Stimulated activated CD4-positive, alpha-beta T cell treated with anti-CD3 and anti-CD28 coated beads, TNF-alpha, amount 100 ng/mL, for 24 hours (primary cell): ENCODE measurements at places on chromosomes 5 and 9.

DNA sequence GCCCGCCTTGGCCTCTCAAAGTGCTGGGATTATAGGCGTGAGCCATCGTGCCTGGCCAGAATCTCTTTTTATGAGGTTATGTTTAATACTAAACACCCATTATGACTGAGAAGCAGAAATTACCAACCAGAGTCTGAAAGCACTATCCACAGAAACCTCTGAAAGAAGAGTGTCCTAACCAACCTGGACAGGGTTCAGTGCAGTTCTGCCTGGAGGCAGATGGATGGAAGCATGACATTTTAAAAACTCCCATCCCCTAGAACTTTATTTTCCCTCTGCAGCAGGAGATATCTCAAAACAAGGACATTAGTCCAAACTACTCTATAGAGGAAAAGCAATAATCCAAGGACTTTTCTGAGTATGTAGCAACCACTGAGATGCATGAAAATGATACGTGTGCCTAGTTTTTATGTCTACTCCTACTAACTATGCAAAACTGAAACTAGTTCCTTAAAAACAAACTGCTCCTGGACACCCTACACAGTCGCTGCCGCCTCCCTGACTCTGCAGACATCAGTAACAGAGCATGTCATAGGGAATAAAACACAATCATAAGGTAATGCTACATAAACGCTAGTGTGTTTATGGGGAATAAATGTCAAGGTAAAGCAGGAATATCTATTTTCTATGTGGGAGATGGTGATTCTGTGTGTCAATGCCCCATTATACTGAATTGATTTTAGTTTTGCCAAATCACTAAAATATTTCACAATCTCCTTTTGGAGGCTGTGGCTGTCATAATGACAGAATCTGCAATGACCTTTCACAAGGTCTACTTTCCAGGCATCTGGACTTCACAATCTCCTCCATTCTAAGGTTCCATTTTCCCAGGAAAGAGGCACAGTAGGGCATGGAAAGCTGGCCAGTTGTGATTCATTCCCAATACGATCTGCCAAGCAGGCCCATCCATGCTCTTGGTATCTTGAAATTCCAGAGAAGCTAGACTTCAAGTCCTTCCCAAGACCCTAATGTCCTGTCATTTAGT lies 122.8 kb downstream of the SIL1 start:
- DNase-seq, result no peak

- DNase-seq, result no peak
Observed at GRCh38 chr9:23842565-23843129, 16.6 kb upstream of the ELAVL2 start.

- DNase-seq, result no peak
Observed at GRCh38 chr9:71524996-71525580, 243.2 kb downstream of the CEMIP2 start.

DNA sequence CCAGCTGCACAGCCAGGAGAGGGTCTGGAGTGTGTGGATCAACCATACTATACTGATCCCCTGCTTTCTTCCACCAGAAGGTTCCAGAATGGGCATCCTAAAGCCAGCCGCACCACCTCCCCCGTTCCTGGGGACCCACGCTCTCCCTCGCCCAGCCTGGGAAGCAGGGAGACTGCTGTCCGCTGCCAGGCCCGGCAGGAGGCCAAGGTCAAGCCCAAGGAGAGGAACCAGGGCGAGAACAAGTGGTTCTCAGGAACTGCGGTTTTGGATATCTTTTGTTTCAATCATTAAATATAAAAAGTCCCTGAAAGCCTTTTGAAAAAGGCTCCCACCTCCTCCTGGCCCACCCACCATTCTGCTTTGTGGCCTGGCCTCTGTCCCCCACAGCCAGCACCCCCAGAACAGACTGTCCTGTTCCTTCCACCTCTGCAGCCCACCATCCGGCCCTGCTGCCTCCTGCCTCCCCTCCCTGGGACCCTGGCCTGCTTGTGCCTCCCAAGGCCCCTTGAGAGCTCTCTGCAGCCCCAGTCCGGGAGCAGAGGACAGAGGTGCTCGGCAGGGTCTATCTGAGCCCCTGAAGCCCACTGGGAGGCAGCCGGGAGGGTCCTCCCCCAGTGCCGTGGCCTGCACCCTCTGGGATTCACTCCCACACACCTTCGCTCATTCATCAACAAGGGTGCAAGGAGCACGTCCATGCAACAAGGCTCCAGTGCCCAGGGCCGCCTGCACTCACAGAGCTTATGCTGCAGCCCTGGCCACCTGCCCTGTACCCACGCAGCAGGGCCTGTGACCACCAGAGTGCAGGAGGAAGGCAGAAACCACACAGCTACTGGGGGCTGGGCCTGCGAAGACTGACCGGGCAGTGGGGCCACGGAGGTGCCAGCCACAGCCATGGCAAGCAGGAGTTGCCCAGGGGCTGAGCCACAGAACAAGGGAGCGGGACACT lies 614 bp upstream of the LCN6 start:
- no peak for DNase-seq

DNA sequence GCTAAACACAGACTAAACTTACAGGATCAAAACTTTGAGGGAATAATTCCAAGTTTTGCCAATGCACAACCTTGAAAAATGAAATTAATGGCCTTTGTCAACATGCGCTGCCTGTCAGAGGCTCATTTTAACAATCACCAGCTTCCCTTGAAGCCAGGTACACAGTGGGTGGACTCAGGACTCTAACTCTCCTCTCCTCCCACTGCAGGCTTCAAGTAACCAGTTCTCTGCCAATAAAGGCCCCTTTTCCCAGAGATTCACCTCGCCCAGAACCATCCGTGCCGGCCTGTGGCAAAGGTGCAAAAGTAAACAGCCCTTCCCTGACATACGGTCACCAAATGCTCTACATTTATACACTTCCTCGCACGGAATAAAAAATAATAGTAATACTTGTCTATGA lies 18.4 kb upstream of the FBP2 start:
- DNase-seq, result no peak

DNA sequence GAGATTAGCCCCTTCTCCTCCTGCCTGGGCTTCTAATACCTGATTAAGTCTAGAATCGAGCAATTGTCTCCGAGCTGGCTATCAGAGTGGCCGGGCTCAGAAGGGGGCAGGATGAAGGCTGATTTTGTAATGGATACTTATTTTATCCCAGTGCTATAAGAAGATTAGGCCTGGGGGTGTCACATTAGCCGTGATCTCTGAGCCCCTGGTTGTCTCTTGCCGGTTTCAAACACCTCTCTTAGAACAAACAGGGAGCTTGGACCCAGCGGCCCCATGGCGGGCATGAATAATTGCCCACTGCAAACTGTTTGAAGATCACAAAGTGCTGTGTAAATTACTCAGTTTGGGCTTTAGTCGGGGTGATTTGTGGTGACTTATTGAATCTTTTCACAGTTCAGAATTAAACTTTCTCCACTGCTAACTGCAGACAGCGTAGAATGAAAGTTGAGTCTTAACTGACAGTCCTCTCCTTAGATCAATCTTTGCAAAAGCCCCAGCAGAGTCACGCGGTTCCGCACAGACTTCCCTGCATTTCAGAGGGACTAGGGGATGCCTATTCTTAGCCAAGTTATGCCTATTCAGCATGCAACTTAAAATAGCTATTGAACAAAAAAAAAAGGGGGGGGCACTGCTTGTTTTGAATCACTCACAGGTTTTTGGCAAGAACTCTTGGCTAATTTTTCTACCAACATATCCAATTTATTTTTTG lies 200.6 kb upstream of the IRX1 start:
- no peak for DNase-seq

DNA sequence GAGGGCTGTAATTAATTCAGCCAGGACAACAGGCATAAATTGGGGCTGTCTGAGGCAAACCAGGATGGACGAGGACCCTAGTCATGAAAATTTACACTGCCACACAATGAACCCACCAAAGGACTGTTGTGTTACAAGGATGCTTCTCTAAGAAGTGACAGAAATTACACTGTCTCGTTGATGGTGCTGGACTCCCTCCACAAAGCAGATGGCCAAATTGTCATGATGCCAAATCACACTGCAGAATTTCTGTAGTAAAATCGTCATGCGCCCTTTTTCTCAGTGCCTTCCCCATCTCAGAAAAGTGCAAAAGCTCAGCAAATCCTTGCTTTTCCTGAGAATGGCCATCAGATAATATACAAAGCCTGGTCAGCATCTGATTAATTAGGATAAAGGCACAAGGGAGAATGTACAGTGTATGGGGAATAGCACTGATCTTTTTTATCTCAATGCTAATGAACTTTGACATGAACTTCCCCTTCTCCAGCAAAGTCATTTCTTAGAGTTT lies 545.8 kb downstream of the CSNK1G3 start:
- no peak for DNase-seq

GRCh38 chr9:130371196-130371966 lies 73.4 kb upstream of the ASS1 start:
- DNase-seq, result no peak

DNA sequence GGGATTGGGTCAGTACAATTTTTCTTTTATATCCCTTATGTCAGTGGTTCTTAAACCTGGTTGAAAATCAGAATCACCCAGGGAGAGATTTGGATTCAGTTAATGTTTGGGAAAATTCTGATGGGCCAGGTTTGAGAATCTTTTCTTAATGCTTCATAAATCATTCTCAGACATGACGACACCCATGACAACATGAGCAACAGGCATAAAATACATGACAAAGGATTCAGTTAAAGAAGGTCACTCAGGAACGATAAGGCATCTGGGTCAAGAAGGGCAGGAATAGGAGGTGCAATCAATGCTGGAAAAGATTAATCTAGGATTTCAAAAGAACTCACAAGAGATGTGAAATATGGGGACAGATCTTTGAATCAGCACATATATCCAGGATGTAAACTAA lies 41.8 kb downstream of the ELOVL7 start:
- DNase-seq, result no peak

- no peak for DNase-seq
Observed at GRCh38 chr9:87663556-87663955, 62.4 kb upstream of the CTSL start.

DNA sequence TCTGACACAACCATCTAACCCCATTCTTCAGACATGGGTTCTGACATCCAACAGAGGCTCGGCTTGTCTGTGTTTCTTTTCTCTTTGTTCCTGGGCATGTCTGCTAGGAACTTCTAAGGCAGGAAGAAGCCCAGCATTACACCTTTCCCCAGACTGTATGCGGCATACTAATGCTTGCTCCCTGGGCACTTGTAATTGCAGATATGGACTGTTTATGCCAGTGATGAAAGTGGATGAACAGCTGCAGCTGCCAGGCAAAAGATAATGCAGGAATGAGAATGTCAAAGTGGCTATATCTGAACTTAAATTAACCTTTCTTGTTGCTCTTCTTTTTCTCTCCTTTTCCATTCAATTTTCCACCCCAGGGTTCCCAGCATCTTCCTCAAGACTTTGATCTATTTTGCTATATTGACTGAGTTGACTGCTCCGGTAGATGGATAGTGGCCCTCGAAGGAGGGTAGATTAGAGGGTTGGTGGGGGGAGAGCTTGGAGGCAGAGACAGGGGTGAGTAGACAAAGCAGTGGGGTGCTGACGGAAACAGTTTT lies 344.4 kb downstream of the MAN2A1 start:
- no peak for DNase-seq

DNA sequence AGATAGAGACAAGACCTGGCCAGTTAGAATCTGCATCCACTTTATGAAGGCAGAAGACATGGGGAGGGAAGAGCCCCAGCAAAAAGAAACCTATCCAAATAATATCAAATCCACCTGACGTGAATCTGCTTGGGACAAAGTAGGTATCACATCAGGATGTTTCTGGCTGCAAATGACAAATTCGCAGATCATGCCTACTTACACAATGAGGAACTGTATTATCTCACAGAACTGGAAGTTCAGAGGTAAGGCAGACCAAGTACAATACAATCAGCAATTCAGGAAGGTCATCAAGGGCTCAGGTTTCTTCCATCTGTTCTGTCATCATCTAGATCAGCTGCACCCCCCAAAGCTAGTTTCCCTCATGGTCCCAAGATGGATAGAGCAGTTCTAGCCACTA lies 13.2 kb upstream of the NR4A3 start:
- DNase-seq, result no peak
